ENCODE measurements at places on chromosomes 7 and 10.

DNA sequence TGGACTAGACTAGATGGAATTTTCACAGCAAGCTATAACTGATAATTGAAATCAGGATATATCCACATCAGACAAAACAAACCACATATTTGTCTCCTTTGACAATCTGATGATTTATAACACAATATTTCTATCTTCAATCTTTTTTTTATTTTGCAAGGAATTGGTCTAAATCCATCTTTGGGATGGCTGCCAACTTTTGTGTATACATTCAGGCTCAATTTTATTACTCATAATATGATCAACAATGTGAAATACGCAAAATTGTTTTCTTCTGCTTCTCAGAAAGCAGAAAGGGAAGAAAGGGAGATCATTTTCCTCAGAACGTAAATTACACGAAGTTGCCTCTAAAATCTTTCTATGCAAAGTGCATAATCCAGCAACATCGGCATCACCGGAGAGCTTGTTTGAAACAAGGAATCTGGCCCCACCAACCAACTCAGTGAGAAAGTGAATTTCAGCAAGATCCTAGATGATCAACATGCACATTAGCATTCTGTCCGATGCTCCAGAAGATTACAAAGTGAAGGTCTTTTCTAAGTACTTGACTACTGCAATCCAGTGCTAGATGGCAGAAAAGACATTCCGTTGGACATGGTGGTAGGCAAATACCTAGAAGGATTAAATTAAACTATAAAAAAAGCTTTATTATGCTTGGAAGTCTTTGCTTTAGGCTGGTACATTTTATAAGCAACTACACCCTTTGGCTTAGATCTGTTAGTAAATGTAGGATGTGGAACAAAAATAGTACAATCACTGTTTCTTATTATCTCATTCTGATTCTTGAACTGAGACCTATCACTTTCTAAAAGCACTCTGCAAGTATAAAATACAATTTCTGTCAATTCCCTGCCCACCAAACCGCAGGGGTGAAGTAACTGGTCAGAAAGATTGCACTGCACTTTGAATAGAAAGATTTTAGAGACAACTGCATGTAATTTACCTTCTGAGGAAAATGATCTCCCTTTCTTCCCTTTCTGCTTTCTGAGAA is 126.4 kb upstream of the RSU1 start:
- no peak for DNase-seq

DNA sequence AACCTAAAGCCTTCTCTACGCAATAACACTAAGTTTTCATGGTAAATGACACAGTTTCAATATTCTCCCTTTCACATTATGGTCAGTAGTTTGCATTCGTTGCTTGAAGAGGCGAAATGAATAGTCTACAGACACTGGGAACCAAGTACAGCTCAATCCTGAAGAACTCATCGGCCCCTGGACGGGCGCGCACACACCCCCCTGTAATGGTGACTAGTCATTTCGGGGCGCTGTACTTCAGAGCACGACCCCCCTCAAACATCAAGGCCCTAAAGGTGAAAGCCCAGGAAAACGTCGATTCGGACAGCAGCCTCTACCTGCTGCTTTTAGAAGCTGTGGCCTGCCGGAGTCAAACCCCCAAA is 1.0 kb downstream of the NT5C2 start:
- DNase-seq, result no peak

GRCh38 chr7:1228545-1229201 is 4.0 kb upstream of the UNCX start:
- no peak for DNase-seq

GRCh38 chr10:130044067-130045061 is 66.3 kb downstream of the C10orf143 start:
- no peak for DNase-seq

- DNase-seq, result no peak
These were observed 50.6 kb downstream of the PWWP2B start for GRCh38 chr10:132447446-132448247.

- no peak for DNase-seq
These were observed 667.3 kb upstream of the SORCS1 start for GRCh38 chr10:107831772-107832171.

DNA sequence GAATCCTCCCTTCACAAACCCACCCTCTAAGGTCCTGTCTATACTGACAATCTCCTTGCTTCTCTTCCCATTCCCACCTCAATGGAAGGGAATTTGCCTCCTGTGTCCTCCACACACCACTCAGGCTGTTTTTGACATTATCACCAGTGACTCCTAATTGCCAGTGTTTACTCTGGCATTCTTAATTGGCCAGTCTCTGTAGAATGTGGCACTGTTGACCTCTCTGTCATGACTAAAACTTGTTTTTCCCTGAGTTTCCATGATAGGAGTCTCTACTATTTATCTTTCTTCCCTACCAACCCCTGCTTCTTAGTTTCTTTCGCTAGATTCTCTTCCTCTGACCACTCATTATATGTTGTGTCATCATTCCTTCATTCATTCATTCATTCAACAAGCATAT is 12.1 kb downstream of the SLC16A12 start:
- no peak for DNase-seq

- no peak for DNase-seq
These were observed 95.5 kb downstream of the FAM204A start for GRCh38 chr10:118246332-118247295.

GRCh38 chr7:84642611-84643010 is 448.0 kb upstream of the SEMA3A start:
- DNase-seq, result no peak

- no peak for DNase-seq
These were observed 43.3 kb downstream of the ZMIZ1 start for GRCh38 chr10:79111846-79112614.

- DNase-seq, result no peak
These were observed 156.1 kb downstream of the MAD1L1 start for GRCh38 chr7:2076649-2077064.

- DNase-seq, result no peak
These were observed 214.2 kb upstream of the GHITM start for GRCh38 chr10:83925133-83925532.

DNA sequence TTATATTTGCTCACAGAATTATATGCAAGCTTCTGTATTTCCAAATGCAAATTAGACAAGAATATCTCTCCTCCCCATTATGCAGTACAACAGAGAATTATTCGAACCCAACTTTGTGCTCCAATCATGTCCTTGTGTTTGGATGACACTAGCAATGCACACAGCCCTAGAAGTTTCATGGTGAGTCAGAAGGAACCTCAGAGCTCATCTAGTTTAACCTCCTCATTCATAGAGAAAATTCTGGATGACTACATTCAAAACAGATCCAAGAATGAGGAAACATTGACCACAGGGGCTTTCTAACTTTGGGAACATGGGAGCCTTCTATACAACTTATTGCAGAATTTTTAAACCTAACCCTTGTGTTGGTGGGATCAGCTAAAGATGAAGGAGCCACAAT is 12.8 kb upstream of the ARID5B start:
- no peak for DNase-seq

DNA sequence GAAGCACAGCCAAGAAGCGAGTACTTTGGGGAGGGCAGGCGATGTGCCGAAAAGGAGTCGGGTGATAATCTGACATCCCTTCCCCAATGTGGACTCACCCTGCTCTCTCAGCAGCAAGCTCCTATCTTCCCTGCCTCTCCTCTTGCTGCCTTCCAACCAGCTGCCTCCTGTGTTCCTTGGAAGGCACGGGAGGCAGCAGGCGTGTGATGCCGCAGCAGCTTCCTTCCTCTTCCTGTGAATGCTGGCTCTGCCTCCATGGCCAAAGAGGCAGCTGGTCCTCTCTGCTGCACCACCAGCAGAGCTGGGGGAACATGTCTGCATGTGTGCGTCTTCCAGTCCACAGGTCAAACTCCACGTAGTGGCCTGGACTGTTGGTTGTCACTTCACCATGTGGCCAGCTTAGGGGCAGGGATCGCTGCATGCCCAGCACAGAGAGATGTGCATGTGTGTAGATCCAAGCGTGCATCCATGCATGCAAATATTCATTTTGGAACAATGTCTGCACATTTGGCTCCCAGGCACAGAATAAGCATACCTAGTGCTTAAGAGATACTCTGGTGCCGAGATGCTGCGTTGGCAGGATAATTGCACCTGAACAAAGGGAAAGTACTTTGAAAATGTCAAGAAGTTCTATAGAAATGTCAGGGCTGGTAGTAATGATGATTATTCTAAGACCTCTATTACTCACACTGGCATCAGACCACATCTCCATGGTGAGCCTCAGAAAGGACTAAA is 499.8 kb downstream of the PLXNA4 start:
- DNase-seq, result no peak

- DNase-seq, result no peak
These were observed 66.7 kb upstream of the SORCS3 start for GRCh38 chr10:104574427-104574826.

DNA sequence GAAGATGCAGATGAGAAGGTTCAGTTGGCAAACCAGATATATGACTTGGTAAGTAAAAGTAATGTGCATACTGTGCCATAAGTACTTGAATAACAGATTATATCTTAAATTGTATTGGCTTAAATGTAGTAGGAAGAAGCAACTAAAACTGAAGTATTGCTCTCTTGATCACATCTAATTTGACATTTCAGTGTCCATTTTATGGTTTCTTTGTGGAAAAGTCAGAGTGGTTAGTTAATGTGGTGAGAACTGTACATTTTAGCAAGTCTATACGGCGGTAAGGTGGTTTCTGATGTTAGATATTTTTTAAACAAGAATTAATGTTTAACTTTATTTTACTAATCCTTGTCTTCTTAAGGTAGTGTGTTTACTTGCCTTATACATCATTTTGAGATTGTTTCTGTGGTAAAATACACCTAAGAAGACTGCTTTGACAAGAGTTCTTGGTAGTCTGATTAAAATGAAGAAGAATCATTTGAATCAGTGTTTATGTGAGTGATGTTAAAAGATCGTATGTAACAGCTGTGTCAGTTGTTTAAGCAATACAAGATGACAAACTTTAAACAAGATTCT is 5.1 kb downstream of the ING3 start:
- DNase-seq, result no peak

DNA sequence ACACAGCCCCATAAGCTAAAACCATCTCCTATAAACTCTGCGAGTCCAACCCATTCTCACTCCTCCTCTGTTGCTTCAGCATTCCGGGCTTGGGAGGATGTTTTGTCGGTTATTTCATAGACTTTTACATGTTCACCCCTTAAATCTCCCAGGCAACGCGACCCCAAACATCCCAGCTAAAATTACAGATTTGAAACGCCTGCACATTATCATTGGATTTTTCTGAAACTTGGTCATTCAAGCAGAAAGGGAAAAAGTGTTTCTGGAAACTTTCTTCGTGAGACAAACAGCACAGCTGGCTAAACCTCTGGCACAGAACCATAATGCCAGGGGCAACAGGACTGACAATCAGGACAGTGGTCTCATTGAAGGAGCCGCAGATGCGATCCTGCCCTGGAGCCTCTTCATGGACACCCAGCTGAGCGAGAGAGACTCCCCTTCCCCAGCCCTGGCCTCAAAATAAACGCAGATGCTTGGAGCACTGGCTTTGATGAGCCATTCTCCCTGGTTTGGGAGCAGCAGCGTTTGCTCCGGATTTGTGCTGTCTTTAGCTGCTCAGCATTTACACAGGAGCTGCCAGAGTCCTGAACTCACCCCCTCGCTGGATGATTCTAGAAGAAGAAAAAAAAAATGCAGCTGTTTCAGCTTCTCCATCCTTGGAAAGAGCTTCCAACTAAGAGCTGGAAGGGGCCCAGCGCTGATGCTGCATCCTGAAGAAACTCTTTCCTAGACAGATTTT is 30.1 kb downstream of the AFAP1L2 start:
- DNase-seq, result no peak

DNA sequence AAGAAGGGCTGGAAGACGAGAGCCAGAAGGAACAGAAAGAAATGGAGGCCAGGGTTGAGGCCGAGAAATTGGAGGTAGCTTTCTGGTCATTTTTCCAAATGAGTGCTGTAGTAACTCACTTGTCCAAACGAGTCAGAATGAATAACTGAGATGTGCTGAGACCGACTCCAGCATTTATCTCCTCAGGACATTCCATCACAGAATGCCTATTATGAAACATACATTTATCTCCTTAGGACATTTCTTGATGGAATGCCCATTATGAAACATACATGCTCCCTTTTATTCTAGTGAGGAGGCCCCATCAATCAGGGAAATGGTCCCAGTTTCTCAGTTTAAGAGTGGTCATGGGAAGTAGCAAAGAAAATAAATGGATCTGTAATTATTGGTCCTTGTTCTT is 16.5 kb downstream of the AVL9 start:
- no peak for DNase-seq

DNA sequence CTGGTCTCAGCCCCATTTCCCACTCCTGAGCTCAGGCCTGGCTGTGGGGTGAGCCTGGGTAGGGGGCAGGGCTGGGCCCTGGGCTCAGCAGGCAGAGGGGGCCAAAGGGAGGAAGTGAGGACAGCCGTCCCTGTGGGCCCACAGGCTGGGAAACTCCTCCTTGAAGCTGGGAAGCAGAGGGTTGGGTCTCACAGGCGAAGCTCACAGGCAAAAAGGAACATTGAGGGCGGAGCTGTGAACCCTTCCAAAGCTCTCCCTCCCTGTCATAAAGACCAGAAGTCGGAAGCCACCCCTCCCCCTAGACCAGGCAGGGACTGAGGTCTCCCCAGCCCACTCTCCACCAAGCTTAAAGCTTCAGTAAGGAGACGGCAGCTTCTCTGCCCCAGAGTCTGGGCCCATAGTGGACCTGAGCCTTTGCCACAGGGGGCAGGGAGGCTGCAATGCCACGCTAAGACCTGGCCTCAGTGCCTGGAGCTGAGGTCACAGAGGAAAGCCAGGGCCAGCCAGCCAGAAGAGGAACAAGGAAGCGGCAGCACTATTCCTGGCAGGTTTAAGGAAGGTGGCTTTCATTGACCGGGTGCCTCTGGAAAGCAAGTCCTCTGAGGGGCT is 1.0 kb upstream of the KCP start:
- no peak for DNase-seq

GRCh38 chr7:44206008-44206407 is 5.2 kb downstream of the YKT6 start:
- DNase-seq, result no peak

GRCh38 chr7:141944811-141945210 is 2.0 kb downstream of the CLEC5A start:
- DNase-seq, result no peak

DNA sequence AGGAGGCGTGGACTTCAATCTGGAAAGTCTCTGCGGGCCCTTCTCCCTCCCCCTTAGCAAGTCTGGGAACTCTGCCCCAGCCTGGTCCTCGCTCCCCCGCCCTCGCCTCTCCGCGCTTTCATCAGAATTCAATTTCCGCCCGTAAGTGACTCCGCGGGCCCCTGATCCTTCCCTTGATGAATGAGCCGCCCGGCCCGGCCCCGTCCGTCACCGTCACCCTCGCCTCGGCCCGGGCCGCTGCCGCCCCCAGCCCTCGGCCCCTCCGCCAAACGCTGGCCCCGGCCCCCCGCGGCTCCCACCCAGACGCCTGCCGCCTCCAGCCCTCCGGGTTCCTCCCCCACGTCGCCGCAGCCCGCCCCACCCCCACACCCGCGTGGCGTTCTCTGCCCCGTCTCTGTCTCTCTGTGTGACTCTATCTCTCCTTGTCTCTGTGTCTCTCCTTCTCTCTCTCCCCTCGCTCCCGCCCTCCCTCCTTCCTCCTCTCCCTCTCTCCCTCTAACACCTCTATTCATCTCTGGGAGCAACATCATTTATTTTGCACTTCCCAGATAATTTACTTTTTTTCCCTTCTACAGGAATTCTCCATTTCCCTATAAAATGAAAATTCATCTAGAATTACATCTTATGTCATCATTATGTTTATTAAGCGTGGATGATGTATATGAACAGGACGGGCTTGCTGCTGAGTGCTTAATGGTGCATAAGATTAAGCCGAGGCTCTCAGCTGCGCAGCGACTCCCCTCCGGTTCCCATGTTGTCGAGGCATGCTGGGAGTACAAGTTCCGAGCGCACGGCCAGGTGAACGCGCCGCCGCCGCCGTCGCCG is 91.2 kb upstream of the PAX2 start:
- DNase-seq, result no peak

GRCh38 chr7:114530057-114530611 is 115.5 kb downstream of the FOXP2 start:
- no peak for DNase-seq

All from esophagus squamous epithelium (tissue), 5 donors.